ENCODE measurements at places on chromosomes 4 and X.

DNA sequence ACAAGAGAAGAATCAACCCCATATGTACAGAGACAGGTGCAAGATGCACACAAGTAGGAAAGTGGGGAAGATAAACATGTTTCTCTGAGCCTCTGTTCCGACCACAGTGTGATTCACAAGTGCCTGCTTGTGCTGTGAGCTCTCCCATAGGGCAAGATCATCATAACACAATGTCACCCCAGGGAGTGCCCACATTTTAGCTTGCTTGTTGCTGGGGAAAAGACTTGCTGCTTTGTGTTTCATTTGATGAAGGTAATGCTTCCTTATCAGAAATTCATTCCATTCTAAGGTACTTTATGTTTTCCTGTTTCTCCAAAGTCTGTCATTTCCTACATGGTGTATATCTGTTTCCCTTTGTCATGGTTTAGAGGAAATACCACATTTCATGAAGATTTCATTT is 304.5 kb upstream of the DIPK2B start:
- DNase-seq = no peak

- no peak for DNase-seq
Observed at GRCh38 chr4:142278663-142279062, 567.4 kb downstream of the INPP4B start.

DNA sequence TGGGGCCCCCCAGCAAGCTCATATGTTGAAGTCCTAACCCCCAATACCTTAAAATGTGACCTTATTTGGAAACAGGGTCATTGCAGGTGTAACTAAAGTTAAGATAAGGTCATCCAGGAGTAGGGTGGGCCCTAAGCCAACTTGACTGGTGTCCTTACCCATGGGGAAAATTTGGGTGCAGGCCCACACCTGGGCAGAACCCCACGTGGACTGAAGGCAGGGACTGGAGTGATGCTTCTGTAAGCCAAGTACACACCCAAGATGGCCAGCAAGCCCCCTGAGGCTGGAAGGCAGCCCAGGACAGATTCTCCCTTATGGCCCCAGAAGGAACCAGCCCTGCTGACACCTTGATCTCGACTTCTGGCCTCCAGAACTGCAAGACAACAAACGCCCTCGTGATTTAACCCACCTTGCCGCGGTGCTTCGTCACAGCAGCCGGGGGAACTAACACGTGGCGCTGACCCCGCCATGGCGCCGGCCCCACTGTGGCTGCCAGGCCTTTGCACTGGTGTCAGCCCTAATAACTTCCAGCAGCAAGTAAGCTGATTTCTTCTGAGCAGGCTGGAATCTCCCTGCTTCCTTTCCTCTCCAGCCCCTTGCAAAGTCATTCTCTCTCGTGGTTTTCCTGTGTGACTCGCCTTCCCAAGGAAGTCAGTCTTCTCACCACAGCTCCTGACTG is 23.2 kb upstream of the MXD4 start:
- no peak for DNase-seq

GRCh38 chrX:42933187-42933586 is 155.2 kb upstream of the PPP1R2C start:
- DNase-seq = no peak

GRCh38 chr4:88765729-88766128 is 68.1 kb upstream of the NAP1L5 start:
- no peak for DNase-seq

DNA sequence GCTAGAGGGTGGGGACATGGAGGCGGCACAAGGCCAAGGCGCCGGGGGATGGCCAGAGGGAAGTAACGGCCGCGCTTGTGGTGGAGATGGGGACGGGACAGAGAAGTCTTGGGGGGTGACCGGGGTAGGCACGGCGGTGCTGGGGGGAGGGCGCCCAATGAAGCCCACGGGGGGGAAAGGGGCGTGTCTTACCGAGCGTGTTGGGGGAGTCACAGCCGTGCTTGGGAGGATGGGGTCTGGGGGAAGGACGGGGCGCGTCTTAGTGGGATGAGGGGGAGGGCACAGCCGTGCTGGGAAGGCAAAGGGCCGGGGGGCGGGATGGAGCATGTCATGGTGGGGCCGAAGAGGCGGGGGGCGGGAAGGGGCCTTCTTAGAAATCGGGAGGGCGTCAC is 952 bp downstream of the ARSD start:
- peak; percentile 36 for DNase-seq

DNA sequence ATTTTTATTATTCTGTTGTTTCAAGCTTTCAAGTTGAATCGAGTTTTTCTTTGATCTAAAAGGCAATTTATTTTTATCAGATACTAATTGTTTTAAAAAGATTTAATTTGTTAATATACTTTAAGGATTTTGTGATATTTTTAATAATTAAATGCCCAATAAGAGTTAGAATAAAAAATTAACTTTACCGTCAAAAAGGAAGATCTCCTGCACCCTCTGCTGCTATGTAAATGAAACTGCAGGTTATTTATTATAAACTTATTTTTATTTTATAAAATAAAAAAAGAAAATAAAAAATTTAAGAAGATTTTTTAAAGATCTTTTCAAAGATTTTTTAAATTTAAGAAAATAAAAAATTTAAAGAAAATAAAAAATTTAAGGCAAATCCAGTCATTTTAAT is 166.1 kb downstream of the CCSER1 start:
- no peak for DNase-seq

GRCh38 chr4:1384675-1385372 is 21.4 kb downstream of the NKX1-1 start:
- no peak for DNase-seq

DNA sequence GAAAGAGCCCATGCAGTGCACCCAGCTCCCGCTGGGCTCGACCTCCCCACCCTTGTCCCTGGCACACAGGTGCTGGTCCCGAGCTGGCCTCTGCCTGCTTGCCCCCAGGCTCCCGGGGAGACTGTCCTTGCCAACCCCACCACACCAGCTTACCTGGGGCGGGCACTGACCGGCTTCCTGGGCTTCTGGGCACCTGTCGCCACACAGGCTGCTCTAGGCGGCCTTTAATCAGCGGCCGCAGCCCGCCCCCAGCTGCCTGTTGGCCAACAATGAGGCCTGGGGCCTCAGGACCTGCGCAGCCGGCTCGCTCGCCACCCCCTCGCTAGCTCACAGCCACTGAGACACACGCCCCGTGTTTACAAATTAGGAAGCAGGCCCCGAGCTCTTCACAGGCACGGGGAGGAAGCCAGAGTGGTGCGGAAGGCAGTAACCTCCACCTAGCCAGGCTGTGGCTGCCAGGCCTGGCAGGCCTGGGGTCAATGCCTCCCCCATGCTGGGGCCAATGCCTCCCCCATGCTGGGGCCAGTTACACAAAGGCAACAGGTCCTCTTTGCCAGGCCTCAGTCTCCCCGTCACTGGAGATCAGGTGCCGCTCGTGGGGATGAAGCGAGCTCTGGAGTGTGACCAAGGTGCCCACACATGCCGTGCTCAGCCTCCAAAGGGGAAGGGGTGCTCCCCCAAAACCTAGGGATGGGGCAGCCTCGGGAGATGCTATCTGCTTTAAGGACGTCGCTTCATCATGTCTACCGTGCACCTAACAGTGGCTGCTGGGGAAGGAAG is at the start of gene TREX2:
TSS of gene TREX2 (minus strand) at position 201 of the 780 bp plus-strand sequence. CDS start 626 bp downstream, outside the sequence.
- no peak for DNase-seq

DNA sequence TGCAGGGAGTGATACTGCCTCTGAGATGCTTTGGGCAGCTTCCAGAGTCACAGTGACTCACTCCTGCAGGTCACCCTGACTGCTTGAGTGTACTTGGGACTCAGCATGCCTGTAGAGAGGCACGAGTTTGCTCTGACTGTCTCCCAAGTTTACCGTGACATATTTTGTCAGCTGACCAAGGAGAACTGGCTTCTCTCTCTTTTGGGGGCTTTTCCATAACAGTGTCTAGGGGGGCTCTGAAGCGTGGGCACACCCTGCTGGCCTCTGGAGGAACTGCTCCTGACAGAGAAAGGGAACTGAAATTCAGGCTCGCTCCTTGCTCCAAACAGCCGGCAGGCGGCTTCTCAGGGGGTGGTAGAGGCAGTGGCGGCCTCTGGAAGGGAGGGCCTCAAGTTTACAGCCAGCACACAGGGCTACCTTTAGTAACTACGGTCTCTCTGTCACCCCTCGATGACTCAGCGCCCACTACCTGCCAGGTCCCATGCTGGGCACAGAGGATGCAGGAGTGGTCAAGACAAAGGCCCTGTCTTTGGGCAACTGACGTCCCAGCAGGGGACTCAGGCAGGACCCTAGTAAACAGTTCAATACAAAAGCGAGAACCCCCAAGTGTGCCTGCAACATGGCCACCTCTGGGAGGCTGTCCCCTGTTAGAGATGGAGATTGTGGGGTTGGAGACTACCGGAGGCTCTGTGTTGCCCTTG is 17.8 kb downstream of the ZNF185 start:
- DNase-seq = no peak

DNA sequence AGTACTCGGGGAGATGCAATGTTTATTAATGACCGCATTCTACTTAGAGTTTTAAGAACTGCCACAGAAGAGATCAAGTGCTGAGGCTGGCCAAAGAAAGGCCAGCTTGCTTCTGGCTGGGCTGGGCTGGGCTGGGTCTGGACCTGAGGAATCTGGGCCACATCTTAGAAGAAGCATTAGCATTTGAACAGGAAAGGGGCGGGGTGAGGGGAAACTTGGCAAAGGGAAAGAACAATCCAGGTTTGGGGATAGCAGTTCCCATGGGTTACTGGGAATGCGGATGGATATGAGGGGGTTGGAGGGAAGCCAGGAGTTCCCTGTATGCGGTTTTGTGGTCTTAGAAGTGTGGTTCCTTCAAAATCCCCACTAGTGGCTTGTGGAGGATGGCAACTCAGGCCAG is 83.3 kb downstream of the CLDN34 start:
- no peak for DNase-seq

- peak; percentile 76 for DNase-seq
Observed at GRCh38 chr4:82429728-82430192, 502 bp downstream of the HNRNPDL start.
